ENCODE measurements at places on chromosomes 11 and 22. TPM values are rescaled to one million over a fixed set of nuclear protein-coding genes. Genes with fewer than 3 reads are reported as not detected.

The LDHAL6A gene
- total RNA-seq: not detected

The CHRM1 gene
- total RNA-seq: not detected

The PLAAT4 gene
- not detected for total RNA-seq

The RASSF10 gene
- 2.3 TPM for total RNA-seq

The TSPAN4 gene
- 173 TPM for total RNA-seq

The UBQLNL gene
- not detected for total RNA-seq

The DLG2 gene
- 0.08 TPM for total RNA-seq

The SYT7 gene
- total RNA-seq: 10.8 TPM

The TRIM66 gene
- total RNA-seq: 1.3 TPM

The TRIM6 gene
- 2.8 TPM for total RNA-seq

The SYT12 gene
- 0.53 TPM for total RNA-seq

The PSMA1 gene
- total RNA-seq: 209 TPM

The SPECC1L gene
- 21.2 TPM for total RNA-seq

The LRRC74B gene
- not detected for total RNA-seq

The ZFPL1 gene
- 54.4 TPM for total RNA-seq

The YAP1 gene
- 119 TPM for total RNA-seq

The OR51E1 gene
- total RNA-seq: not detected

The CDHR5 gene
- not detected for total RNA-seq

The NXPE2 gene
- not detected for total RNA-seq

The FADS1 gene
- total RNA-seq: 32.8 TPM

The DRAP1 gene
- 306 TPM for total RNA-seq

The KCNQ1 gene
- not detected for total RNA-seq

The SLC17A6 gene
- total RNA-seq: not detected

The GUCD1 gene
- 73.4 TPM for total RNA-seq

The OR52E8 gene
- total RNA-seq: not detected

The AQP11 gene
- 0.11 TPM for total RNA-seq

The PTGDR2 gene
- not detected for total RNA-seq

The PRG3 gene
- not detected for total RNA-seq

The CNTF gene
- 0.19 TPM for total RNA-seq

The WT1 gene
- total RNA-seq: not detected

The MOV10L1 gene
- not detected for total RNA-seq

The FAM180B gene
- not detected for total RNA-seq

The DGCR2 gene
- total RNA-seq: 34.9 TPM

The SMC1B gene
- not detected for total RNA-seq

The GAL3ST1 gene
- not detected for total RNA-seq

The PLEKHB1 gene
- total RNA-seq: not detected

The ABCG4 gene
- total RNA-seq: 0.08 TPM

The WBP2NL gene
- total RNA-seq: not detected

The HMGXB4 gene
- 9.5 TPM for total RNA-seq

The OR2D2 gene
- total RNA-seq: not detected

The MYEOV gene
- total RNA-seq: not detected

The KRTAP5-7 gene
- not detected for total RNA-seq

The OR10A4 gene
- total RNA-seq: not detected

The PTPRCAP gene
- 1.4 TPM for total RNA-seq

The APOBEC3H gene
- 0.11 TPM for total RNA-seq

The TRABD gene
- 65.8 TPM for total RNA-seq

The ANO3 gene
- total RNA-seq: not detected

The ART1 gene
- not detected for total RNA-seq

The POU2AF2 gene
- not detected for total RNA-seq

The TRPC6 gene
- 0.23 TPM for total RNA-seq
